Left colon (tissue), 2 donors: ENCODE measurements at places on chromosomes 1 and 21. TPM values are rescaled to one million over a fixed set of nuclear protein-coding genes. Genes with fewer than 3 reads are reported as not detected.
A peak's percentile ranks its signal among the peaks of the same experiment; 100 is the strongest.

DNA sequence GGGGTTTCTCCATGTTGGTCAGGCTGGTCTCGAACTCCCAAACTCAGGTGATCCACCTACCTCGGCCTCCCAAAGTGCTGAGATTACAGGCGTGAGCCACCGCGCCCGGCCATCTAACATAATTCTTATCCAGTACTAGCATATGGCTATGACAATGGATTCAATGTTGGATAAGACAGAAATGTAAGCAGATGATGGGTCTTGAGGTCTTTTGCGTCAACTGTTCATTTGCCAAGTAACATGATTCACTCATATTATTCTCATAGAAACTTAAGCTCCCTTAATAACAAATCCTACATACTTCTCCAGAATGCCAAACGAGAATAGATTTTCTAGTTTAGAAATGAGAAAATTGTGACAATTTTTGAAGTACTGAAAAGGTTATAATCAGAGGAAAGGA is 170.3 kb downstream of the RGS7 start:
- no peak for DNase-seq

GRCh38 chr1:108718927-108719655 is 6.4 kb downstream of the FNDC7 start:
- DNase-seq: no peak

DNA sequence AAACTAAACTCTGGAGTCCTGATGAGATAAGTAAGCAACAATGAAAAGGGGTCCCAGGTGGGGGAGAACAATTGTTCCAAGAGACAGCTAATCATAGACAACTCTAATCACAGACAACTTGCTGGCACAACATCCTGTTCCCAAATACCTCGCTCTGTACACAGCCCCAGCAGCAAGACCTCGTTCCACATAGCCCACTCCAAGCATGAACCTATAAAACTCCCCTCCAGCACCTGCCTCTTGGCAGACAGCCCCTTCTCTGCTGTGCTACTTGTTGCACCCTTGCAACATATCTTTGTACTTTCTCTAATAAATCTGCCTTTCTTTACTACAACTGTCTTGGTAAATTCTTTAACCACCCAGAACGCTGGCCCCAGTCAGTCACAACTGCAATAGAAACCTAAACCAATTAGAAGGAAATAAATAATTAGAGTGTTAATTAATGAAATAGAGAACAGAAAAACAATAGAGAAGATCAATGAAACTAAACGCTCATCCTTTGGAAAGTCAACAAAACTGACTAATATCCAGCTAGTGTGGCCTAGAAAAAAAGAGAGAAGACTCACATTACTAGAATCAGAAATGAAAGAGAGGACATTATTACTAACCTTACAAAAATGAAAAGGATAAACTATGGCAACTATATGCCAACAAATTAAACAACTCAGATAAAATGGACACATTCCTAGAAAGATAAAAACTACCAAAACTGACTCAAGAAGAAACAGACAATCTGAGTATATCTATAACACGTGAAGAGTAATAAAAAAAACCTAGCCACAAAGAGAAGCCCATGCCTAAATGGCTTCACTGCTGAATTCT is 36.1 kb downstream of the LRRC40 start:
- no peak for DNase-seq

GRCh38 chr1:156655904-156656516 is 14.1 kb downstream of the BCAN start:
- no peak for DNase-seq

DNA sequence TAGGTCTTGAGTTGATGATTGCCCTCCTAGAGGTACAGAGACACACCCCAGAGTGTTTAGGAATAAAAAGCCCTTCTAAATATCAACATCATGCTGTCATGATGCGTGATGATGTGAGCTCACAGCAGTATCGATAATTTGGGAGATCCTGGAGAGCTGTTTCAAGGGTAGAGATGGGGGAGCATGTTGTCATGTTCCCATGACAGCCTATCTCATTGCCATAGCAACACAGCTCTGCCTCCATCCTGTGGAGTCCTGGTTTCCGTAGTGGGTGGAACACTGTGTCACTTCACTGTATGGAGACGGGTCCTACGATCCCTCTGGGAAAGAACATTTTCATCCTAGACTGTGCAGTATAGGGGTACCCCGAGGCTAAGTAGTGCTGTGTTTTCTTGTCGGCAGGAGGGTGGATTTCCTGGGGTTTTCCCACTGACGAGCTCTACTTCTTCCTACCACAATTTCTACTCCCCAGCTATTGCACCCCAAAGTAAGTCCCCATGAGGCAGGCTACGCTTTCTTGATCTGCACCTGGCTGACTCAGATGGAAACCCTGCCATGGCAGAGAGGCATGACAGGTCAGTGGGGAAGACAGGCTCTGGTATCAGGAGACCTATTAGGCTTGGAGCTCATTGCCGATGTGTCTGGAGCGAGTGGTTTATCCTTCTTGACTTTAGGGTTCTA is 7.2 kb downstream of the KISS1 start:
- no peak for DNase-seq

GRCh38 chr1:226424221-226425003 is 16.5 kb upstream of the PARP1 start:
- DNase-seq: no peak

GRCh38 chr1:49686107-49686506 is 337.6 kb downstream of the AGBL4 start:
- no peak for DNase-seq

DNA sequence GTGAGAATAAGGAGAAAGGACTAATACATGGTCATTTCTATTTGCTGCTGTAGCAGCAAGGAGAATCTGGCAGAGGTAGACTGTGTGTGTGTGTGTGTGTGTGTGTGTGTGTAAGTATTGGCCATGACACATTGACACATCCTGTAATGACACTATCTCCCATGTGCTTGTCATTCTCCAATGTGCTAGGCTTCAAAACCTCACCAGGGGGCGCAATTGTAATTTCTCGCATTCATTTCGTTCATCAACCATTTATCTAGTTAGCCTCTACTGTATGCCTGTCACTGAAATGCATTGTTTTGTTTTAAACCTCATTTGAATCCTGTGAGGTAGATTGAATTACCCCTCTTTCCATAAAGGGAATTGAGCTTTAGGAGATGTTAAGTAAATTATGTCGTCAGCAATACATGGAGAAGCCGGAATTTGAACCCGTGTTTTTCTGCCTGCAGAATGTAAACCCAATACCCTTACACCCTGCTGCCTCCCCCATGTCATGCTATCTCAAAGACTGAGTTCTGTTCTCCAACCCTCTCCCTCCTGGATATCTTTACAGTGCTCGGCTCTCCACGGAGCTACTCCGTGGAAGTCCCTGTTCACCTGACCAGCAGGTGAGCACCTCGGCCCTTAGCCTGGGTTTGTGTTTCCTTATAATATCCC is 100.8 kb downstream of the UCK2 start:
- peak; percentile 28 for DNase-seq

- DNase-seq: no peak
Observed at GRCh38 chr1:30374400-30375070, 348.9 kb downstream of the MATN1 start.

DNA sequence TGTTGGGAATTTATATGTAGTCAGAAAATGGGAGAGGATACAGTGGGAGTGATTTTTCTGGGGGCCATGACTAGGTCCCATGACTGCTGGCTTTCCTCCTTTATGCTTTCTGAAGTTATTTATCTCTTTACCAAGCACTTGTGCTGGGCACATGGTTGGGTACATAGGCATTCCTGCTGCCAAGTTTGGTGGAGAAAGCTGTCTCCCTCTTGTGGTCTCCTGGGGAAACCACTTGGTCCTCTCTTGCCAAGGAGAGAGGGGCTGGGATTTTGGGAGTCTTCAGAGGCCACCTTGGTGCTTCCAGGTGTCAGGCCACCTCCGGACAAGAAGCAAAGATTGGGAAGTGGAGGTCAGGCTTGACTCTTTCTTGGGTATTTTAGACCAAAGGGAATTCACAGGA is 120.2 kb upstream of the KCNE2 start:
- peak; percentile 16 for DNase-seq

DNA sequence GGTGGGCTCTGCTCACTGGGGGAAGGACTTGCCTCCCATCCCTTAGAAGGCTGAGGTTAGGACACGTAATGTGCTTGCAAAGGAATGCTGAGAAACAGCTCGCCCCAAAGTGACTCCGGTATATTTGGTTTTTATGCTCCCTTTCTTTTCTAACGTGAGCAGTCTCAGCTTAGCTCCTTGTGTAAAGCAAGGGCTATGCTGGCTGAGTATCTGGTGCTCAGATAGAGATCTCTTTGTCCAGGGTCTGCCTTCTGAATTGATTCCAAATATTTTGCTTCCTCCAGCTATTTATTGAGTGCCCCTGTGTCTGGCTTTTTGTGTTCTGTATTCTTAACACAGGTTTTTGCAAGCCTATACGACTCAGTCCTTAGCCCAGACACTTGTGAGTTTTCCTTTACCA is 94.5 kb upstream of the ARTN start:
- no peak for DNase-seq

DNA sequence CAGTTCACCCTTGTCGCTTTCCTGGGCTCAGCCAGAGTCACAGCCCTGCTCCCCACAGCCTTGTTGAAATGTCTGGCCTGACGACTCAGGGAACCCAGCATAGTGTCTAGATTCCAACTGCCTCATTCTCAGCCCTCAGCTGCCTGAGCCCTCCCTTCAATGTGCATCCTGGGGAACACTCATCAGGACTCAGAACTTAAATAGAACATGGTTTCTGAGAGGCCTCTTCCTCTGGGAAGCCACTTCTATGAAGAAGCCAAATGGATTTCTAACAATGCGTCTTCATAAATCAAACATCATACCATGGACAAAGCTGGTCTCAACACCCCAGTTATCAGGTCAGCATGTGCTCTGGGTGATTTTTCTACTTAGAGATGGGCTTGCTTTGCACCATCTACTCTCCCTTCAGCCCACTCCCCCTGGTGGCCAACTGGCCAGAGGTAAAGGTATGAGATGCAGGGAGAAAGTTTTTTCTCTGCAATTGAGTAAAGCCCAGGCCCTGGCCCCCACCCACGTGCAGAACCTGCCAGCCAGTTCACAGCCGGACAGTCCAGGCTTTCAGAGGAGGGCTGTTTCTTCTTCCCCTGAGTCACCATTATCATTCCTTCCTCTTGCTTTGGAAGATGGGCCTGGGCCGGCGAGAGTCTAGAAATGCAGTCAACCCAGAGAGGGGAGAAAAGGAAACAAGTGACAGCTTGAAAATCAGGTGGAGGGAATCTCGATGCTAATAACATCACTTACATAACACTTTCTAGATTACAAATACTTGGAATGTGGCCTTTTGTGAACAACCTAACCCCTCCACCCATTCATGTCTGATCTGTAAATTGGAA is 32.1 kb downstream of the CD244 start:
- peak; percentile 65 for DNase-seq

DNA sequence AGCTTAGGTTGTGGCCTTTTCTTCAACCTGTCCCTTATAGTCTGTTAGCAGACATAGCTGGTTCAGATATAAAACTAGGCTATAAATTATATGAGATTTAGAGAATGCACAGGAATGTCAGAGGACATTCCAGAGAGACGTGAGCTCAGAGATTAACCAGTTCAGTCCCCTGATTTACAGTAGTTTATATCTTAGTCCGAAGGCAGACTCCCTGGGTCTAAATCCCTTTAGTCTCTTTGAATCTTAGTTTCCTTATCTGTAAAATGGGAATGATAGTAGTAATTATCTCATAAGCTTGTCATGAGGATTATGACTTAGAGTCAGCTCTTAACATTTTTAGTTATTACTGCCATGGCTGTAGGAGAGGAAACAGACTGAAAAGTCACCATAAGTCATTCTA is 45.5 kb upstream of the PLXNA2 start:
- DNase-seq: no peak

- no peak for DNase-seq
Observed at GRCh38 chr1:109290998-109291397, 8.1 kb upstream of the PSRC1 start.

GRCh38 chr1:21291964-21292363 is 1.7 kb upstream of the ECE1 start:
- no peak for DNase-seq

GRCh38 chr1:78060857-78061563 is 15.2 kb downstream of the GIPC2 start:
- DNase-seq: no peak

DNA sequence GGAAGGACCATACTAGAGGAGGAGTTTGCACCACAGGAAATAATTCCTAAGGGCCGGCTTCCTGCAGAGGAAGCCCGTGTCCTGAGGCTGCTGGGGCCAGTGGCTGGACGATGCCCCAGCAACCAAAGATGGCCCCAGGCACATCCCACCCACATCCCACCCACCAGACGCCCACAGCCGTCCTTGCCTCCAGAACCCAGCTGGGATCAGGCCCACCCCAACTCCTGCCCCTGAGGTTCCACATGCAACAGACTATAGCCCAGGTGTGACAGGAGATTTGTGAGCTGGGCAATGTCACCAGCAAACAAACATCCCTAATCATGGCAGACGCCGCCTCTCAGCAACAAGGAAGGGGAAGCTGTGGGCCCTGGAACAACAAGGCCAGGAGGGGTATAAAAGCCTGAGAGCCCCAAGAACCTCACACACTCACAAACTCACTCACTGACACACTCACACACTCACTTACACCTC is at the start of gene KRTAP10-9:
TSS of gene KRTAP10-9 (plus strand) at position 421 of the 471 bp plus-strand sequence. CDS start 79 bp downstream, outside the sequence.
- DNase-seq: no peak

WNT3A gene
- total RNA-seq: 0.14 TPM

SPATA46 gene
- total RNA-seq: not detected

TSPAN2 gene
- 3.3 TPM for total RNA-seq

ERG gene
- total RNA-seq: 3.5 TPM

RHCE gene
- total RNA-seq: not detected

ILDR2 gene
- 1.3 TPM for total RNA-seq

LRRC7 gene
- total RNA-seq: 0.12 TPM
